ENCODE measurements at places on chromosomes 1 and 21.

DNA sequence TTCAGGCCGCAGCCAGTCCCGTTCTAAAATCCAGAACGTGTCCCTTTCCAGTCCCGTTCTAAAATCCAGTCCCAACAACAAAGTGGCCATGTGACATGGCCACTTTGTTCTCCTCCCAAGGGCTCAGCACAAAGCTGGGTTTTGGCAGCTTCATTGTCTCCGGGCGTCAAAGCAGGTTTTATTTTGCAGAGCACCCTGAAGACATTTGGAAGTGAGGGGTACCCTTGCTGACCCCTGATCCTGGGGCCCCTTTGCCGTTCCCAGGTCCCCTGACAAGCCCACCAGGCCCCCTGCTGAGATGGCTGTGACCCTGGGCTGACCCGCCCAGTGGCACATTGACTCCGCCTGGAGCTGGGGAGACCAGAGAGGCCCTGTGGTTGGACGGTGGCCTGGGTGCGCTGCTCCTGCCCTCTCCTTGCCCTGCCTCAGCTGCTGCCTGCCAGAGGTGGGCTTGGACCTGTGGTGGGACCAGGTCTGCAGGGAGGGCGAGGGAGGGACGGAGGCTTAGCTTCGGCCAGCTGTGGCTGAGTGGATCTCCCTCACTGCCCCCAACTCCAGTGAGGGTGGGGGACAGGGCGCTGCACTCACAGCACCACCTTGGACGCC, 4.3 kb downstream of the PFKL start:
- DNase-seq: no peak

DNA sequence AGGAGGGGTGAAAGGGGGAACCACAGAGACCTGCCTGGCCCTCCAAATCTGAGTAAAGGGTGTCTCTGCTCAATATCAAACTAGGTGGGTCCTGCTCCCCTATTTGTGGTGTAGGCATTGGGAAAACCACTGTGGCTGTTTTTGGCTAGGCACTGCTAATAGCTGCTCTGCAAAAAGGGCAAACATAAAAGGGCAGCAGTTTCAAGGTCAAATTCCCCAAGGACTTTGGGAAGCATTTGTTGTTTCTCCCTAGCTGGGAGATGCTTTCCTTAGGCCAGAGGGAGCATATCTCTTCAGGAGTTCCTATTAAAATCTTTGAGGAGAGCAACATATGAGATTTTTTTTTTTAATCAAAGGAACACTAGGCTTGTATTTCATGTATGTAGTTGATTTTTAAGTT, 2.4 kb downstream of the C1orf162 start:
- no peak for DNase-seq

GRCh38 chr1:234960722-234961455, 167.7 kb downstream of the TOMM20 start:
- no peak for DNase-seq

DNA sequence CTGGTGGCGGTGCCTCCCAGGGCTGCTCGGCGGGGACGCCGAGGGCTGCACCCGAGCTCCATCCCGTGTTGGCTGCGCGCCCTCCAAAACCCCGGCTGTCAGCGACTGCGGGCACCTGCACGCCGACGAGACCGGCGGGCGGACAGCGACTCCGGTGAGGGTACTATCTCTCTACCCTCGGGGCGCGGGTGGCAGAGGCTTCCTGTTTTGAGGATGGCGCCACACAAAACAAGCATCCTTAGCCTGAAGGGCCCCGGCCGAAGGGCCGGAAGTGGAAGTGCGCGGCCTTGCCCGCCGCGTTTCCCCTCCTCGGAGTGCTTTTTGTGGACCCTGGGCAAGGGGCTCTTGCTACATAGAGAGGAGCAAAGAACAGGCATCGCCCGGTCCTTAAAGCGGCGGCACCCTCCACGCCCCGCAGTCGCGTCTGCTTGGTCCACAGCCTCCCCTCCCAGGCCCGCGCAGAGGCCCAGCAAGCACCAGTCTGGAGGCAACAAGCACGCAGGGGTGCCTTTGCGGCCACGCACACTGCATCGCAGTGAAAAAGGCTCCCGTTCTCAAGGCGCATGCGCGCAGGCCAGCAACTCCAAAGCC, 561 bp upstream of the COQ8A start:
- DNase-seq: no peak

- DNase-seq: no peak
Observed at GRCh38 chr1:21048462-21048861, 128.2 kb downstream of the EIF4G3 start.

DNA sequence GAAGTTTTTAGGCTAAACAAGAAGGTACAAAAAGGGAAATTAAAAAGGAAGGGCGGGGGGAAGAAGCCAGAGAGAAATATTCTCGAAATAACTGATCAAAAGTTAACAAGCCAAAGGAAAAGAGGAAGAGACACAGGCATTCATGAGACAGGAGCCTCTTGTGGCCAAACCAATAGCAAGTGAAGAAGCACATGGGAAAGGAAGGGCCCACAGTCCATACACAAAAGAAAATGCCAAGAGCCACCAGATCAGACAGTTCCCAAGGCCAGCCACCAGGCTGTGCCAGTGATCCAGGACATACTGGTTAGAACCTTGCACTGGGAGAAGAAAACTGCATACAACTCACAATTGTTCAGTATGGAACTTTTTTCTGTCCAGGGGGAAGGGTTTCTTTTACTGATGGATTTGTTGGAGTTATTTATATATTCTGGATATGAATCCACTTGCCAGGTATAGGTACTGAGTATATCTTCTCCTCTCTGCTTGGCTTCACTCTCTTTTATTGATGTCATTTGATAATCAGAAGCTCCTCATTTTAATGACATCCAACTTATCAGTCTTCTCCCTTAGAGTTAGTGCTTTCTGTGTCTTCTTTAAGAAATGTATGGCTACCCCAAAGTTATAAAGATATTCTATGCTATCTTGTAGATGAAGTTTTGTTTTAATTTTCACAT, 76.8 kb downstream of the CD46 start:
- DNase-seq: no peak

DNA sequence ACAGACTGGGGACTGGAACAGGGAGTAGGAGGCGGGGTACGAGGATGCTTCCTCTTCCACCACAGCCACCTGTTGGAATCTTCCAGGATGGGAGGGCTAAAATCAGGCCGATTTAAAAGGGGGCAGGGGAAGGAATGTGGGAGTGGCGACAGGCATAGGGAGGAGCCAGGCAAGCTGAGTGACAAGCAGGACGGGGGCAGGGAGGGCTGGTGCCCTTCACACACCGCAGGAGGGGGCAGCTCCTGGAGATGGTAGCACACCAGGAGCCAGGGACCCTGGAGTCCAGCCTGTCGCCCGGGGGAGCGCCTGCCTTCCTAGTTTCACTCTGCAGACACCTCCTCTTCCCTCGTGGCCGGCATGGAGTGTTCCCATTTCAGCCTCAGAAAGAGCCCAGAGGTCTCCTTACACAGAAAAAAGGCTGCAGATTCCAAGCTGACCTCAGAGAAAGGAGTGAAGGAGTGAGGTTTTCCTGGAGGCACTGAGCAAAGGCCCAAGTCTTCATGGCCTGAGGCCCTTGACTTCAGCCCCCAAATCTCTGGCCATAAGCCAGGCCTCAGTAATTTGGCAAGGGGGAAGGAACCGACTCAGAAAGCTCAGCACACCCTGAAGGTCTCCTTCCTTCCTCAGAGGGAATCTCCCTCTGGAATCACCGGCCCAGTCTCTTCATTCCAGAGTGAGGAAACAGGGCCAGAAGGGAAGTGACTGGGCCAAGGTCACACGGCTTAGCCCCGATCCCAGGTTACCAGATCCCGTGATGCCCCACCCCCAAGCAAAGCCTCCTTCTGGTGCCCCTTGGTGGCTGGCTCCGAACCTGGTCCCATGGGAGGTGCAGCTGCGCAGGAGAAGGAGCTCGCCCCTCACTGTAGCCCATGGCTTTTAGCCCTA, 8.1 kb downstream of the BLACAT1 start:
- DNase-seq: no peak

GRCh38 chr1:6330410-6330911, 63.1 kb downstream of the ACOT7 start:
- no peak for DNase-seq

GRCh38 chr1:85495556-85495955, 30.6 kb upstream of the DDAH1 start:
- no peak for DNase-seq

GRCh38 chr1:79945391-79945790, 938.9 kb upstream of the ADGRL4 start:
- DNase-seq: no peak

- DNase-seq: no peak
Observed at GRCh38 chr1:5692664-5693063, 299.6 kb downstream of the NPHP4 start.

GRCh38 chr21:33642896-33643657, 776 bp downstream of the ITSN1 start:
- DNase-seq: peak; percentile 51

DNA sequence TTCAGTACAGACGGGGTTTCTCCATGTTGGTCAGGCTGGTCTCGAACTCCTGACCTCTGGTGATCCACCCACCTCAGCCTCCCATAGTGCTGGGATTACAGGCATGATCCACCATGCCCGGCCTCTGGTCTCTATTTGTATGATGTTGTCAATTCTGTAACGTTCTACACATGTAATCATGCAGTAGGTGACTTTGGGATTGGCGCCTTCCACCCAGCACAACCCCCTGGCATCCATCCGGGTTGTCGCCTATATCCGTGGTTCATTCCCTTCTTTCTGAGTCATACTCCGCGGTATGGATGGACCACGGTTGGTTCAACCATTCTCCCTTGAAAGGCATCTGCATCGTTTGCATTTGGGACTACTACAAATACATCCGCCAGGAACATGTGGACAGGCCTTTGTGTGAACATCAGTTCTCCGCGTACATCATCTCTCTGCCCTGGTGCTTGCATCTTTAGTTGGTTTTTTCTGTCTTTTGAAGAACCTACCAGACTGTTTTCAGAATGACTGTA, 72.1 kb downstream of the PDE9A start:
- DNase-seq: no peak

DNA sequence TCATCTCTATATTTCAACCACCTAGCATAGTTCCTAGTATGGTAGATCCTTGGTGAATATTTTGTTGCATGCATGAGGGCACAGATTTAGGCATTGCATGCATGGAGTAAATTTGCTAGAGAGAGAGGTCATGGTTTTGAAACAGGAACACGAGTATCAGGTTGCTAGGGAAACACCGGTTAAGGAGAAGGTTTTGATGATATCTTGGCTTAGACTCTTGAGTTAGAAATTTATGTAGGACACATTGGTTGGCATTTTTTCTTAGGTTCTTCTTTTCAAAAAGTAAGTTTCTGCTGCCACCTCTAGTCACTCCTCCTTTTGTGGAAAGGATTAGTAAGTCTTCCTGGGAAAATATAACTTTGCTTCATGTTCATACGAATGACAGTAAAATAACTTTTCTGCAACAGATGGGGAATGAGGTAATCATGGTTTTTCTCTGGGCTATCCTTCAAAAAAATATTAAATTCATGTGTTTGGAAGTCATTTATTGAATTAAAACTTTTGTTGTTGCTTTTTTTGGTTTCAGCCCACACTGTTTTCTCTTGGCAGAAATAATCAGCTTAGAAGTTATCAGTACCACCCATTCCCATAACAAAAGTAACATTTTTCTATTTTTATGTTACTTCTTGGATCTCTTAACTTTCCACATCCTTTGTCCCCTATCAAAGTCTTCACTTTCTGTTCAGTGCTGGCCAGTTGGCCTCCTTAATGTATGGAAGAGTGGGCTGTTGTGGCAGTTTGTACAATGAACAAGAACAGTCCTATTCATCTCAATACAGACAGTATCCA, 97.3 kb downstream of the PLA2G4A start:
- no peak for DNase-seq

GRCh38 chr1:228112617-228113016, 3.5 kb upstream of the MRPL55 start:
- no peak for DNase-seq

- DNase-seq: no peak
Observed at GRCh38 chr21:35563885-35564451, 496.4 kb downstream of the SETD4 start.

- no peak for DNase-seq
Observed at GRCh38 chr1:183029591-183030000, 6.4 kb downstream of the LAMC1 start.

- no peak for DNase-seq
Observed at GRCh38 chr21:41674402-41674801, 92.5 kb downstream of the RIPK4 start.

DNA sequence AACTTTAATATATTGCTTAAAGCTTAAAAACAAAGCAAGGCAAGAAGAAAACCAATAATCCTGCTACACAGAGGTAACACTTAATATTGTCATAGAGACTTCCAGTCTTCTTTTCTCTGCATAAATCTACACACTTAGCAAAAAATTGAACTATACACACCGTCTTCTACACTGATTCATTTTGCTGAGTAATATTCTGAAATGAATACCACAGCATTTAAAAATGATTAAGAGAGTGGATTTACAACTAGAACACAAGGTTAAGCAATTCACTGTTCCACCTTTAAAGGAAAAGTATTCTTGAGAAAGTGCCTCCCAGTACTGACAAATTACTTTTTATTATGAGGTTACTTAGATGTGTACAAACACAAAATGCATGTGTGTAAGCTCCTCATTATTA, 22.2 kb upstream of the ITPKB start:
- no peak for DNase-seq

DNA sequence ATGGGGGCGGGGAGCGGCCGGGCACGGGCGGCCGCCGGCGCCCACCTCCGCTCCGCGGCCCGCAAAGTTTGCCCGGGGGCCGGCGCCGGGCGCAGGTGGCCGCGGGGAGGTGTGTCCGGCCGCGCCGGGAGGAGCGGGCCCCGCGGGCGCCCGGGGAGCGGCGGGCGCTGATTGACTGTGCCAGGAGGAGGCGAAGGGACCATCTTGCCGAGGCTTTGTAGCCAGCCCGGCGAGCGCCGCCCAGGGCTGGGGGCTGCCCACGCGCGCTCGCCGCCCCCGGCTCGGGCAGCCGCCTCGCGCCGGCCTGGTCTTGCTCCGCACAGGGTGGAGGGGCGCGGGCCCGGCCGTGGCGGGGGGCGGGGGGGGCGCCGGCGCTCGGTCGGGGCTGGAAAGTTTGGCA, 432 bp downstream of the EPHB2 start:
- no peak for DNase-seq

GRCh38 chr21:41536827-41537103, 28.8 kb upstream of the TMPRSS2 start:
- DNase-seq: no peak

GRCh38 chr1:37267111-37267835, 207.1 kb upstream of the ZC3H12A start:
- DNase-seq: no peak

- DNase-seq: no peak
Observed at GRCh38 chr1:228393268-228393701, 13.3 kb downstream of the TRIM11 start.

DNA sequence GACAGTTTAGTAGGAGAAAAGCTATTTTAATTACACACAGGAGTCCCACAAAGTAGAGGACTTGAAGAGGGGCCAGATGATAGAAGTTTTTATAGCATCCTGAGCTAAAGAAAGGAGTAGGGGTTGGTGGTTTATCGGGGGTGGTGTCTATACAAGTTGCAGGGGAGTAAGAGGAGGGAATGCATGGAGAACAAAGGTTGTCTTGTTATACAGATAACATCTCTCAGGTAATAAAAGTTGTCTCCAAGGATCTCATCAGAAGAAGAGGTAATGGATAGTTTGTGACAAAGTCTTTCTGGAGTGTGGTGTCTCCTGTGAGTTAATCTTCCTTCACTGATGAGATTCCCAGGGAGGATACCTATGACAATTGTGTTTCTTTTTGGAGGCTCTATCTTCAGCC, 23.4 kb upstream of the NUF2 start:
- no peak for DNase-seq

GRCh38 chr1:87117761-87118368, 203.4 kb downstream of the HS2ST1 start:
- no peak for DNase-seq

GRCh38 chr1:248825573-248825908, 174 bp downstream of the SH3BP5L start:
- no peak for DNase-seq
